ENCODE measurements at places on chromosomes 1 and 21.

DNA sequence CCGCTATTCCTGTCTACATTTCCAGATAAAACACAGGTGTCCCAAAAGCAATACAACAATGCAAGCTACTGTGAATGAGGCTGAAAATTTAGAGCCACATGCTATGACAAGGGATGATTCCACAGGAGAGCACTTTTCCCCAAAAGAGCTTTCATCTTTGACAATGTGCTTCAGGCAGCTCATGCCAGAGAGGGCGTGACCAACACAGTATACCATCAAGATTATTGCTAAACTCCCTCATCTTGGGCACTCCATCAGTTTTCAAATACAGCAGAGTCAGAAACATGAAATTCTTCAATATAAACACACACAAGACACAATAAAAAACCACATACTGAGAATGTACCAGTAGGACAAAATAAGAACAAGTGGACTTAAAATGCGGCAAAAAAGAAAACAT is 6.7 kb downstream of the GON4L start:
- no peak for DNase-seq

- DNase-seq, result no peak
These were observed 24.4 kb downstream of the YTHDF2 start for GRCh38 chr1:28761189-28761588.

DNA sequence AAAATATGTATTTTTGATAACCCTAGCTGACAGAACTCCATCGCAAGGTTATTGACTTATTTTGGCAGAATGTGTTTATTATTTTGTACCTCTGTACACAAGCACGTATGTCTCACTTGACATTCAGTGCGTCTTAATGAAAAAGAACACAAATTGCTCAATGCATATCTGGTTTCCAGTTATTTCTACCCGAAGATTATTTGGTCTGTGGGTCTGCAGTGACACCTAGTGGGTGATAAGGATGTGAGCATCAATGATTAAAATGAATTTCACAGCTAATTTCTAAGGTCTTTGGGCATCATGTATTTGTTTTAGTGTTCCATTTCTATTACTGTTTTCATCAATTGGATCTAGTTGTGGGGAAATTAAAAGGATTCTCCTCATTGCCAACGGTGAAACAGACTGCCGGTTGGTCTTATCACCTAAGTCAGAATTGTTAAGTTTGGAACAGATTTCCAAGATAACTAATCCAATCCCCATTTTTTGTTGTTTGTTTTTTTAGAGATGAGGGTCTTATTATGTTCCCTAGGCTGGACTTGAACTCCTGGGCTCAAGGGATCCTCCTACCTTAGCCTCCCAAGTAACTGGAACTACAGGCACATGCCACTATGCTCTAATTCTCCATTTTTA is 13.9 kb downstream of the DDX20 start:
- peak; percentile 32 for DNase-seq

DNA sequence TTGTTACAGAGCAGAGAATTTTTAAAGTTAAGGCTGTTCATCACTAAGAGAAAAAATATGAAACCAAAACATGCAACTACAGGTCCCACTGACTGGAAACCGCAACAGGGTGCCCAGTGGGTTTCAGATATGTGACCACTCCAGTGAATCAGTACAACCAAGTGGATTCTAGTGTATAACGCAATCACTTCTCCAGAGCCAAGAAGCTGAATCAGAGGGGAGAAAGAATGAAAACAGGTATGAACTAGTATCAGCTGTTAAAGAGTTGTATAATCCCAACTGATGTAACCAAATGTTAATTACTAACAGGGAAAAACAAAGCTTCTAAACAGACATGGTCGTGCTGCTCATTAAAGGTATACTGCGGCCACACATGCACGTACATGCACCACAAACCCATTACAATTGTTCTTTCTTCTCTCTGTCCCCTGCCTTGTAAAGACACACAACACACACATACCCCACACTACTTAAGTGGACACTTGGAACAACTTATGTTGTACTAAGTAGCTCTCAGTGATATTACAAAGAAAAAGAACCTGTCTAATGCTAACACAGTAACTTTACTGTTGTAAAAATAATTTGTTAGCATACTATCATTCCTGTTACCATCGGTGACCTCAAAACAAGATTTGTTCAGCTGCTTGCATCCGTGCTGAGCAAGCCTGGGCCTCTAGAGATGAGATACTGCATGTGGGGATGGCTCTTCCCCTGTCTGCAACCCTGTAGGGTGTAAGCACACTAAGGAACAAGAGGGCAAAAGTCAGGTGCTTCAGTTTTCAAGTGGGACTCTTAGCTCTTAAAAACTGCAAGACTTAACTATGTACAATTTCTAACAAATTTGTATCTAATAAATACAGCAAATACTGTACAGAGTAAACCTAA is 74.2 kb downstream of the PTPN14 start:
- peak; percentile 84 for DNase-seq

GRCh38 chr1:235972311-235972689 is 92.6 kb downstream of the NID1 start:
- DNase-seq, result peak; percentile 56

GRCh38 chr1:71135571-71135970 is 54.7 kb upstream of the ZRANB2 start:
- peak; percentile 5 for DNase-seq

GRCh38 chr21:14321042-14321441 is 61.9 kb downstream of the HSPA13 start:
- DNase-seq, result no peak

- DNase-seq, result peak; percentile 31
These were observed 22.9 kb downstream of the TCP10L start for GRCh38 chr21:32562426-32562825.

GRCh38 chr1:55888685-55889317 is 673.6 kb upstream of the USP24 start:
- DNase-seq, result no peak

DNA sequence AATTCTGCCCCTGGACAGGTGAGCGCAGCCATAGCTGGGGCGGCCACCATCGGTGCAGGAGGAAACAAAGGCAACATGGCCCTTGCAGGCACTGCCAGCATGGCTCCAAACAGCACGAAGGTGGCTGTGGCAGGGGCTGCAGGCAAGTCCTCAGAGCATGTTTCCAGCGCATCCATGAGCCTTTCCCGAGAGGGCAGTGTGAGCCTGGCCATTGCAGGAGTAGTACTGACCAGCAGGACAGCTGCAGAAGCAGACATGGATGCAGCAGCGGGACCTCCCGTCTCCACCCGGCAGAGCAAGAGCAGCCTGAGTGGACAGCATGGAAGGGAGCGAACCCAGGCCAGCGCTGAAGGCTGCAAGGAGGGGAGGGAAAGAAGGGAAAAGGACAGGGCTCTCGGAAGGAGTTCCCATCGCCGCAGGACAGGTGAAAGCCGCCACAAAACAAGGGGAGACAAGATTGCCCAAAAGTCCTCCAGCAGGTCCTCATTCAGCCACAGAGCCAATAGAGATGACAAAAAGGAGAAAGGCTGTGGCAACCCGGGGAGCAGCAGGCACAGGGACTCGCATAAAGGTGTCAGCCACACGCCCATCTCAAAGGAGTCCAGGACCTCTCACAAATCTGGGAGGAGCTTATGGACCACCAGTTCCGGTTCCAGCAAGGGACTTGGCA is 17.4 kb downstream of the ATF3 start:
- no peak for DNase-seq

- no peak for DNase-seq
These were observed 54.9 kb upstream of the B3GALT2 start for GRCh38 chr1:193241132-193241827.

GRCh38 chr1:110872745-110873720 is at the start of gene CD53:
TSS of gene CD53 (plus strand) at chr1:110873148. CDS start at chr1:110891409, 18,261 bp downstream.
- no peak for DNase-seq

- no peak for DNase-seq
These were observed 27.7 kb downstream of the TRIM11 start for GRCh38 chr1:228378873-228379460.

DNA sequence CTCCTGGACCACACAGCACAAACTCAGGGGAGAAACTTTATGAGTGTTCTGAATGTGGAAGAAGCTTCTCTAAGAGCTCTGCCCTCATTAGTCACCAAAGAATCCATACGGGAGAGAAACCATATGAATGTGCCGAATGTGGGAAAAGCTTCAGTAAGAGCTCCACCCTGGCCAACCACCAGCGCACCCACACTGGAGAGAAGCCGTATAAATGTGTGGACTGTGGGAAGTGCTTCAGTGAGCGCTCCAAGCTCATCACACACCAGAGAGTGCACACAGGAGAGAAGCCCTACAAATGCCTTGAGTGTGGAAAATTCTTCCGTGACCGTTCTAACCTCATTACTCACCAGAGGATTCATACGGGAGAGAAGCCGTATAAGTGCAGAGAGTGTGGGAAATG is 22.5 kb downstream of the ZSCAN20 start:
- no peak for DNase-seq

DNA sequence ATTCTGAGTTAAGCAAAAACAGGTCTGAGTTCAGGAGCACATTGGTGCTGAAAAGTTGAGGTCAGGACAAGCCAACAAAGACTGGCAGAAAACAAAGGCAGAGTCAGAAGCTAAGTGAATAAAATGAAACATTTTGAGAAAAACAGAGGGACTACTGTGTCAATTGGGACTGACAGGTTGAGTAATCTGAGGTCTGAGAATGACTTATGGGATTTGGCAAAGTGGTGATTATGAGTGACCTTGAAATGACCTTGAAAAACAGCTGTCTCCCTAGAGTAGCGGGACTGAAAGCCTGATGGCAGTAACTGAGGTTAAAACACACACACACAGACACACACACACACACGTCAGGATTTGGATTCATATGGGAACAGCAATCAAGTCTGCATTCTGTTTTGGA is 8.8 kb upstream of the COG2 start:
- DNase-seq, result no peak

Measured in skeletal muscle cell (primary cell).